ENCODE measurements at places on chromosomes 11 and 22.

DNA sequence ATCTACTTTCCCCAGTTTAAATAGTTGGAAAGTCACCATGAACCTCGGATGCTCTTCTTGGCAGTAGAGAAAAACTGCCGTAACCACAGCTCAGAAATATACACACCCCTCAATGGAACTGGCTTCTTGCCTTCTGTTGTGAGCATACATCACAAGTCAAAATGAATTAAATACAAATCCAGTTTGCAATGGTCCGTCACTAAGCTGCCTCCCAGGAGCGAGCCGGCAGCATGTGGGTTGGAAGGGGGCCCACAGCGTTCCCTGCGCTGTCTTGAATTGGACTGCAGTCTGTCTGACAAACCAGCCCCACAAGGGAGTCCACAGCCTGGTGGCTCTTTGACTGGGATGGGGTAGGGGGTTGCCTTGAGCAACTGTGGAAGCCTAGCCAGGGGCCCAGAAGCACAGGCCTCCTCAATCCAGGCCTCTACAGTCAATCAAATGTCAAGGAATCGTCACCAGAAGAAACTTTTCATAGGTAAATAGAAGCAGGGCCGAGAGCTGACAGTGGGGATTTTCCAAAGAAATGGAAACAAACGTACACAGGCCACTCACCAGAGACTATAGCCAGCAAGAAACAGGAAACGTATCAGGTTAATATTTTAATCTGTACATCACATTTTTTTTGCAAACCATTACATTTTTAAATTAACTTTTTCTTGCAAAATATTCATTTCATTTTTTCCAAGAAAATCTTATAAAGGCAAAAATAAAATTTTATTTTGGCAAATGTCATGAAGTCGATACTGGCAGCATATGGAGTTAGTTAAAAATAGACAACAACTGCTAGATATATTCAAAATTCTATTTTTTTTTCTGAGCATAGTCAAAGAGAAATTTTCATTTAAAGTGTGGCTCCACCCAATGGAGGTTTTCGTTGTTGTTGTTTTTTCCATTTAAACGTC is 38.5 kb downstream of the C11orf58 start:
- DNase-seq: no peak

DNA sequence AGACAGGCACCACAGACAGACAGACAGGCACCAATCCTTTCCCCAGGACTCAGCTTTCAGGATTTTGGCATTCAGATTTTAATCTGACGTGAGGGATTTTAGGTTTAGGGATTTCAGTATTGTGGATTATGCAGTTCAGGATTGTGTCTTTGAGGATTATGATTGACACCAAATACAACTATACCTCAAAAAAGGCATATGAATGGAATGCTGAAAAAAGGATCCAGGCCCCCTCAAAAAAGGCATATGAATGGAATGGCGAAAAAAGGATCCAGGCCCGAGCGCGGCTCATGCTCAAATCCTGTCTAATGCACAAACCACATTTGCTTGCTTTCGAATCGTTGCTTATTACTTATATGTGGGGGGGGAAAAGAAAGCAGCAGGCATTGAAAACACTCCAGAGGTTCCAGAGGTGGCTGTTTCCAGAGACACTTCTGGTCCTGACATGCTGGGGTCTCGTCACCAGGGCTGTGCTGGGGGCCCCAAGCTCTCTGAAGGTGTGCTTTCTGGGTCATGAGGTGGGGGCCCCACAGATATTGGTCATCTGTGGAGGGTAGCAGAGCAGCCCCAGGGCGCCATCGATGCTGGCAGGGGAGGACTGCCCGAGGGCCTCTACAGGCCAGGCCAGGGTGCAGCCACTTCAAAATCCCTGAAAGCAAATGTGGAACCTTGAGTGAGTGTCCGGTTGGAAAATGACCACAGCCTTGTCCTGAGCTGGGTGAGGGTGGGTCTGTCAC is 16.8 kb upstream of the OSBPL5 start:
- no peak for DNase-seq

DNA sequence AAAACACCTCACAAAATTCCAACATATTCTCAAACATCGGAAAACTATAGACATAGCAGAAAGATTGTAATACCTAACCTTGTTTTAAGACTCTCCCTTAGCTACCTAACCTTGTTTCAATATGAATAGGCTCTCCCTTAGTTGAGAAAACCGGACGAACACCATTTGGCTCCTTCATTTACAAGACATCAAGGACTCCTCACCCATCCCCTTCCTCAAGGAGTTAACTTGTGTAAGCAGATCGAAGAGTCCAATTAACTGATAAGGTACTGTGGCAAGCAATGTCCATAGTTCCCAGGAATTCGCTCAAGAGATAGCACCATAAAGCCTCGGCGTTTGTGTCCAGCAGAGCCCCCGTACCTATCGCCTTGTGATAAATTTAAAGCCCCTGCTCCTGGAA is 4.6 kb upstream of the ACRV1 start:
- no peak for DNase-seq

- DNase-seq: no peak
These were observed 86.5 kb downstream of the FAM76B start for GRCh38 chr11:95703049-95703448.

- DNase-seq: no peak
These were observed 4.4 kb downstream of the ALX4 start for GRCh38 chr11:44305470-44306051.

- DNase-seq: no peak
These were observed 24.4 kb upstream of the RFPL3 start for GRCh38 chr22:32333141-32333768.

DNA sequence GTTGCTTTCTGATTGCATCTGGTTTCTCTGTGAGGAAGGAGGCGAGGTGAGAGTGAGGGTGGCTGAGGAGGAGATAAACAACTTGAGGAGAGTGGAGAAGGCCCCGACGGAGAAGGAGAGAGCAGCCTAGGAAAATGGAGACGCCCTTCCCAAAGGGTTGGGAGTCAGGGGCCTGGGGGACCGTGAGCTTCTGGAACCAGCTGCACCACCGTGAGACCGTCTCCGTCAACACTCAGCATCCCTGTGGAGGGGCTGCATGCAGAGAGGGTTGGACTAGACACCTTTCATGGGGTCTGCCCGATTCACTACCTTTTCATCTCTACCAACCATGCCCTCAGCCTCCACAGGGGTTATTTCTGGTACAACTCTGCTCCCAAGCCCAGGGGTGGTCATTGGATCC is 13.3 kb upstream of the KMT5B start:
- DNase-seq: no peak

GRCh38 chr11:13772223-13773046 is 104.0 kb downstream of the FAR1 start:
- DNase-seq: no peak

DNA sequence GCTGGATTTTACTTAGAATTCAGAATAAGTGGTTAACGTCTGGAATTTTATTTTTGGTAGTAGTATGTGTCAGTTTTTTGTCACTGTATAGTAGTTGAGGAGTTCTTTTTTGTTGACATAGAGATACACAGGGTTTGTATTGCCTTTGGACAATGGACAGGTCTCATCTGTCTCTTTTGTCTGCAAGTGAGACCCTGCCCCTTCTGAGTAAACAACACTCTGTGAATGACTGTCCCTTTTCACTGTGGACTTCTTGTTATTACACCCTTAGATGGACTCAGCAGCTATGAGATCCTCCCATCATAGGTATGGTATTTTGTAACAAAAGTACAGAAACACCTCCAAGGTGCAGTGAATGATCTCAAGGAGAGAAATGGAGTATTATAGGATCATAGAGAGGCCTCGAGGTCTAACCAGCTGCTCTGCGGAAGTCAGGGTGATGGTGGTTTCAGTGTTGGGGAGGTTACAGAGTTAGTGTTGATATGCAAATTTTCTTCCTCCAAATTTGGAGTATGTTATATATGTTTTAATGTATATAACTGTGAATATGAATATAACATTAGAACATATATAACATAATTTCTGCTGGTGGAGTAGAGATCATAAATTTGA is 7.8 kb downstream of the PPP6R3 start:
- no peak for DNase-seq

- no peak for DNase-seq
These were observed 67.3 kb upstream of the SHISAL1 start for GRCh38 chr22:44379817-44380755.

DNA sequence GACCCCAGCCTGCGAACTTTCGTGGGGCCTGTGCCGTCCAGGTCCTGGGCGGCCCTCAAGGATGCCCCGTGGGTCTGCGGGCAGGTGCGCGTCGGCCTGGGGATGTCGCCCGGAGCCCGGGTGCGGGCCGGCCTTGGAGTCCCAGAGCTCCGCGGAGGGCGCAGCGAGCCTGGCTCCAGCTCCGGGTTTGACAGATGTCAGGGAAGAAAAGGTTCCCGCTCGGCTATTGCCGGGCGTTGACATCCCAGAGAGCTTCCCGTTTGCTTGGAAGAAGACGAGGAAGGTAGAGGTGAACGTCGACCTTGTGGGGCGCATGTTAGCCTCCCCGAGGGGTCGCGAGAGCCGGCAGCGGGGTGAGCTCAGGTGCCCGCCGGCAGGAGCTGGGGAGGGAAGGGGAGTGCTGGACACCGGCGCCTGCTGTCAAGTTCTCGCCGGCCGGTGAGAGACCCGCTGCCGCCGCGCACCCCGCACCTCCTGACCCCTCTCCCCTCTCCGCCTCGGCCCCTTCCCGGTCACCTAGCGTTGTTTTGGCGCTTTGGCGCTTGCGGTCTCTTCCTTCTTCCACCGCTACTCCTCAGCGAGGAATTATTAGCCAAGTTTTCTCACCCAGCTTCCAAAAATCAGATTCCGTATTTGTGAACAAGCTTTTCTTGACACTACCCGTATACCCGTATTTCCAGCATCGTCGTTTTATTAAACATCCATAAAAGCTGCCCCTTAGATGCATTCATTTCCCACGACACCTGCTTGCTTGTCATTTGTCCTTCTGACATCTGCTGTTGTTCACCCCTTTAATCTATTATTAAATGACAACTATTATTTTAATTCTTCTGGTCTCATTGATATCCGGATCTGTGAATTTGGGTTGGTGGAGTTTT is 1.3 kb downstream of the BMAL1 start:
- no peak for DNase-seq

DNA sequence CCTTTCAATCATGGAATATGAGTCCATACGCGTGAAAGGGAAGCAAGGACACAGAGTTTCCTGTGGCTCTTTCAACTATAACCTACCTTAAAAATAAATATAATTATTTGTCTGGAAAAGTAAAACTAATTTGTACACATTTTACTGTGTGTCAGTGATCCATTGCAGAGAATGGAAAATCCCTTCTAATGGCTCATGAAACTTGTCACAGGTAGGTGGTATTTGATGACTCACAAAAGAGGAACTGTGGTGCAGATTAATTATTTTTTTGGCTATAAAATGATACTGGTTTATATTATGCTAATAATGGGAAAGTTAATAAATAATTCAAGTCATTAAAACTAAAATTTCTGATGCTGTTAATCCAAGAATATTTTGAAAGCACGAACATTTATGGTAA is 792.2 kb downstream of the METTL15 start:
- no peak for DNase-seq

DNA sequence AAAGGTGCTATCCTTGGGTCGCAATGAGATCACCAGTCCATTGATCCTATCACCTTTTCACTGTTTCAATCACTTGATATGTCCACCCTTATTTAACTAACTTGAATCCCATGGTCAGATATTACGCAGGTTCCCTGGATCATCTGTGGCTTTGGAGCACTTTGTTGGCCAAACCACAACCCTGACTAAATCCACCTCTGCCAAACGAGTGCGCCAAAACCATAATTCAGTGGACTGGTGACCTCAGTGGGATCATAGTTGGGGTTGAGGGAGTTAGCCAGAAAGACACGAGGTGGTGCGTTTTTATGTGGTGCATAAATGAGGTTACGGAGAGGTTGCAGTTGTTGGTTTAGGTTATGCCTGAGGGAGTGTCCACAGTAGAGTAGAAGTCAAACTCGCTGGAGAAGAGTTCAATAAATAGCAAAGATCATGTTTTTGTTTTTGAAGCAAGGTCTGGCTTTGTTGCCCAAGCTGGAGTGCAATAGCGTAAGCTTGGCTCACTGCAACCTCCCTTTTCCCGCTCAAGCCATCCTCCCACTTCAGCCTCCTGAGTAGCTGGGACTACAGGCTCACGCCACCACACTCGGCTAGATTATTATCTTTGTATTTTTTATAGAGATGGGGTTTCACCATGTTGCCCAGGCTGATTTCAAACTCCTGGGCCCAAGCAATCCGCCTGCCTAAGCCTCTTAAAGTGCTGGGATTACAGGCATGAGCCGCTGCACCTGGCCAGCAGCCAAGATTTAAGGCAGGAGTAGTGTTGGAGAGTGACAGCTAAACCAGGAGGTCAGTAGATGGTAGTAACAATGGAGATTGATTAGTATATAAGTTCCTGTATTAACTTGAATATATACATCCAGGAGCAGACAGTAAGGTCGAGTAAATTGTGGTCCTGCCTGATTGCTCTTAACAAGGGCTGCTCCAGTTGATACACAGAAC is 4.5 kb downstream of the FOXR1 start:
- DNase-seq: no peak

DNA sequence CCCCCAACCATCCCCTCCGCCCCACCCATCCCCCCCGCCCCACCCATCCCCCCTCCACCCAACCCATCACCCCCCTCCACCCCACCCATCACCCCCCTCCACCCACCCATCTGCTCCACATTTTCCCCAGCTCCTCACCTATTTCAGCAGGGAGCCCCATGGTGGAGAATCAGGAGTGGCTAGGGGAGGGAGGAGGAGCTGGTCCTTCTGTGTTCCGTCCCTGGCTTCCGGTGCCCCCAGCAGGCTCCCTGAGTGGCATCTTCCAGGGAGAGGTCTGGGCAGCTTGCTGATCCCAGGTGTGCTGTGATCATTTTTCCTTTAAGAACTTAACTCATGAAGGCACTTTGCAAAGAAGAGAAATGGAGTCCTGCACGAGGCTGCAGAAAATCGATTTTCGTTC is 365.8 kb downstream of the TBC1D22A start:
- DNase-seq: no peak

DNA sequence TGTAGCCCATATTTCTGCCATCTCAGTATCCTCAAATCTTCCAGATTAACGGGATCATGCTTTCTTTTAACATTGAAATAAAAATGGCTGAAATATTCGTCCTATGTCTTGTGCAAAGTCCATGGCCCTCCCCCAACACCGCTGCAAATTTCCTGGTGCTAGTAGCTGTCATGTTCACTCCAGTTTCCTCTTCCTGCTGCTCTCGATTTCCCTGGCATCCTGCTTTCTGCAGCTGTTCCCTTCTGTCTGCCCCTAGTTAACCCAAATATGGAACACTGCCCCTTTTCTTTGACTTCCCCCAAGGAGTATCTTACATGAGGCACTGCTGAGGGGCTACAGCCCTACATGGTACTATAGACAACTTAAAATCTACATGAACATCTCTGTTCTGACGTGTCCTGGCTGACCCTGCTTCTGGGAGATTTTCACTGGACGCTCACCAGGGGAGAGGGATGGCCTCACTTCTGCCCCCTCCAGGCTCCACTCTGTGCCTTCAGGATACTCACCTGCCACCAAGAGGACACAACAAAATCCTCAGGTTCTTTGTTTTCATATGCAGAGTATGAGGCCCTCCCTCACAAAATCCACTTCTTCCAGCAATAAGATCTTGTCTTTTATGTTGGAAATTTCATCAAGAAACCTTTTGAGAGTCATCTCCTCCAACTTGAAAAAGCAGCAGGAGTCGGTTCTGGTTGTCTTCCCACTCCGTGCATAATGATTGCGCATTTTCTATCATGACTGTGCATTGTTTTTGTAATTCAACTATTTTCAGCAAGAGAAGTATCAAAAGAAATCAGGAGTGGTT is 29.5 kb upstream of the SCUBE2 start:
- no peak for DNase-seq

Measured in HS-27A (cell line).